Stimulated activated naive CD4-positive, alpha-beta T cell treated with Interleukin-2 at 50 U/mL for 16 hours (primary cell): ENCODE measurements at places on chromosomes 4 and X.

GRCh38 chrX:40434947-40435346 is 145.8 kb upstream of the ATP6AP2 start:
- DNase-seq = no peak

DNA sequence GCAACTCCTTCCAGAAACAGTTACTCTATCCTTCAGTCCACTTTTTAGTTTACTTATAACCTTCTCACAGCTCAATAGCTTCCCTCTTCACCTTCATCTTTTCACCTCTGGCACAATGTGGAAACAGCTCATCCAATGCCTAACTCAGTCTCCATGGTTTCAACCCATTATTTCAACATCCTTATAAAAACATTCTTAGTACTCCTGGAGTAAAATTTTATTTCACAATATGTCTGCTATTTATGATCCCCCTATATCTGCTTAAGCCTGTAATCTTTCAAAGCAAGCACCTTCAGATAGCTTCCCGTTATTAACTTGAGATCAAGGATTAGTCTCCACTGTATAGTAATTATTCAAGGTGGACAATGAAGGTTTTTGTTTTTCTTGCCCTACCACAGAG is 156.3 kb downstream of the GASK1B start:
- no peak for DNase-seq

GRCh38 chr4:77833126-77833724 is 14.1 kb upstream of the CNOT6L start:
- DNase-seq = no peak

DNA sequence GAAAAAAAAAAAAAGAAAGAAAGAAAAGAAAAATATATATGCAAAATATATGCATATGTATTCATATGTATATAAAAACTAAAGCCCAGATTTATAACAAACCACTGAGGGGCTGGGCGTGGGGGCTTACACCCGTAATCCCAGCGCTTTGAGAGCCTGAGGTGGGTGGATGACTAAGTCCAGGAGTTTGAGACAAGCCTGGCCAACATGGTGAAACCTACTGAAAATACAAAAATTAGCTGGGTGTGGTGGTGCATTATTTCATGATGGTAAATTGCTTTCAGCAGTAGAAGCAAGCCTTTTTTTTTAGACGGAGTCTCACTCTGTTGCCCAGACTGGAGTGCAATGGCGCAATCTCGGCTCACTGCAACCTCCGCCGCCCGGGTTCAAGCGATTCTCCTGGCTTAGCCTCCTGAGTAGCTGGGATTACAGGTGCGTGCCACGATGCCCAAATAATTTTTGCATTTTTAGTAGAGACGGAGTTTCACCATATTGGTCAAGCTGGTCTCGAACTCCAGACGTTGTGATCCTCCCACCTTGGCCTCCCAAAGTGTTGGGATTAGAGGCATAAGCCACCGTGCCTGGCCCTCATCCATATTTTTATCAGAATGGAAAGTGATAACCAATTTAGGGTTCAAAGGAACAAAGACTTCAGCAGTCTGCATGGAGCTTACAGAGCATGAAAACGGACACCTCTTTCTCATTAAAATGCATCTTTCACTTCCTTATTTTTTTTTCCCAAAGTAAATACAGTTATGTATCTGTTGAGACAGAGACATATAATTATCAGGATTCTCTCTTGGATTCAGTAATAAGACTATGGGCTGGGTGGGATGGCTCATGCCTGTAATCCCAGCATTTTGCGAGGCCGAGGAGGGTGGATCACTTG is 27.7 kb upstream of the MOB1B start:
- no peak for DNase-seq

DNA sequence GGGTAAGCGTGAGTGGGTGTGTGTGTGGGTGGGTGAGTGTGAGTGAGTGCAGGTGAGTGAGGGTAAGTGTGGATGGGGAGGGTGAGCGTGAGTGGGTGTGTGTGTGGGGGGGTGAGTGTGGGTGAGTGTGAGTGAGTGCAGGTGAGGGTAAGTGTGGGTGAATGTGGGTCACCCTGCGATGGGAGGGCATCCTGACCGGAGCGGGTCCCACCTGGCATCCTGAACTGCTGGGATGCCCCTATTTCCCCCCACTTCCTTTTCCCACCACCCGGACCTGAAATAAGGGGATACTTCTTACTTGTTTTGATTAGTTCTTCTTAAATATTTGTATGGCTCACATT is 49.5 kb downstream of the ING2 start:
- DNase-seq = no peak
